ENCODE measurements at places on chromosomes 6 and 20. TPM values are rescaled to one million over a fixed set of nuclear protein-coding genes. Genes with fewer than 3 reads are reported as not detected.

- DNase-seq = no peak
These were observed 81.0 kb upstream of the FAM8A1 start for GRCh38 chr6:17519120-17519519.

- no peak for DNase-seq
These were observed 51.8 kb upstream of the MYB start for GRCh38 chr6:135129136-135129856.

GRCh38 chr6:55827818-55828522, 47.4 kb downstream of the BMP5 start:
- no peak for DNase-seq

DNA sequence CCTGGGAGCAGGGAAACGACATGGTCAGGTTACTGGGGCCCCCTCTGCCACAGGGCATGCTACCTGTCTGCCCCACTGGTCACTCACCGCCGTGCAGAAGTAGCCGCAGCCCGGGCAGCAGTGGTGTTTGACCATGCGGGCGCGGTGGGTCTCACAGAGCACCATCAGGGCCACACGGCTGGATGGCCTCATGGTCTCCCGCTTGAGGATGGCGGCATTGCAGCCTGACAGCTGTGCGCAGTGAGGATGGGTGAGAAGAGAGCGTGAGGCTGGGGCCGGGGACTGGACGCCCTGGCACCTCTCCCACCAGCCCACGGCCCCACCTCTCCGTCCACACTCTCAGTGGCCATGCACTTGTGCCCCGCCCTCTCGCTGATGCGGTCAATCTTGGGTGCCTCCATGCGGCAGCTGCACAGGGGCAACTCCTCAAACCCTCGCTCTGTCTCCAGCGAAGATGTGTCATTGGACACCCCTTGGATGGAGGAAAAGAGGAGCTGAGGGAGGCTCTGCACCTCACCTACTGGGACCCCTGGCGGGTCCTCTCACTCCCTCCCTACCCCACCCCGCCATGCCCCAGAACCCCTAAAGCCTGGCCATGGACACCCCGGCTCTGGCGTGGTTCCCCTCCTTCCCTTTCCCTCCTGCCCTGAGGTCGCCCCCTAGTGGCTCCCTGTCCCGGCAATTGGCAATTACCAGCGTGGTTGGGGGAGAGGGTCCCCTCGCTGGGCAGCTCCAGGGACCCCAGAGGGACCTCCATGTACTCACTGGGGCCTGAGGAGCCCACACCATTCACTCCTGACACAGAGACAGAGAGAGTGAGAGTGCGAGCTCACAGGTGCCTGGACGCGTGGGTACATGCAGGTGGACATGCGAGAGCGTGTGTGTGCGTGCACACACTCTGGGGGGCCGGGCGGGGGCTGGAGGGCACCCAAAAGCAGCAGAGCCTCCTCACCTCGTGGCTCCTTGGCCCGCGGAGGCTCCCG, 8.9 kb downstream of the EHMT2 start:
- no peak for DNase-seq

GRCh38 chr6:157144859-157145568, 178.3 kb downstream of the TMEM242 start:
- DNase-seq = no peak

DNA sequence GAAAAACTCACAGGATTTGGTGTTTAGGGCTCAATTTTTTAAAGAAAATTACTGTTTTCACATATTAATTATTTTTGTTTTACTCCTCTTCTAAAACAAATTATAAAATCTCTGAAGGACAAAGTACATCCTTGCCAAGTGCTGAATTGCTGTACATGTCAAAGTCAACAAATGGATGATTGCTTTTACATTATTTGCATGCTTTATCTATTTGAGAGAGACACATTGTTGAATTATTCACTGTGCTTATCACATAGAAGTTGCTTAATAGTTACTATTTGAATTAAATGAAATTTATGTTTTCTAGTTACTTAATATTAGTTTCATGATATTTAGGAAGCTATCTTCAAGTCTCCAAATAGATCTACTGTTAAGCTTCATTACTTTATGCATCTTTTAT, 318.6 kb upstream of the PTCHD4 start:
- no peak for DNase-seq

DNA sequence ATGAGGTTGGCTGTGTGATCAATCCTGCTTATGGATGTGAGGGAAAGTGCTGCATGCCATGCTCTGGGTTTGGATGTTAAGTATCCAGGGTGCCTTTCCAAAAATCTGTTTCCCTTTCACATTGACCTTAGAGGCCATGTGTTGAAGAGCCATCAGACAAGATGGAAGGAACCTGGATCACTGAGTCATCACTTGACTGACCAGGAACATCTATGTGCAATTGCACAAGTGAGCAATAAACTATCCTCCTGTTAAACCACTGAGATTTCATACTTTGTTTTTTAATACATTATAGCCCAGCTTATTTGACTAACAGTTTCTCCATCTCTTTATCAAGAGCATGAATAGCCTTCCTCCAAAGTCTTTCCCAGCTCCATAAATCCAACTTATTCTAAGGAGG, 17.8 kb upstream of the TMEM14A start:
- no peak for DNase-seq

Gene NELFCD
- total RNA-seq = 35.9 TPM

Gene C6orf141
- 20.8 TPM for total RNA-seq

Gene MYH7B
- 0.52 TPM for total RNA-seq

Gene AP5S1
- 4.9 TPM for total RNA-seq

Gene ZC3H12D
- total RNA-seq = 2.6 TPM

Gene RNF217
- 18.7 TPM for total RNA-seq

Gene NOTCH4
- 10.6 TPM for total RNA-seq

Data from body of pancreas (tissue), 4 donors.